ENCODE measurements at places on chromosomes 12 and 14. TPM values are rescaled to one million over a fixed set of nuclear protein-coding genes. Genes with fewer than 3 reads are reported as not detected.

Gene NRXN3
- not detected for total RNA-seq

Gene CAPZA3
- not detected for total RNA-seq

Gene MYF6
- total RNA-seq, result not detected

Gene SLC17A8
- total RNA-seq, result not detected

Gene RASAL1
- 0.10 TPM for total RNA-seq

Gene KRT72
- not detected for total RNA-seq

Gene P2RX2
- not detected for total RNA-seq

Gene KRT75
- total RNA-seq, result not detected

Gene USP44
- 0.88 TPM for total RNA-seq

Gene PWP1
- total RNA-seq, result 31.9 TPM
